ENCODE measurements at places on chromosomes 13 and 19. TPM values are rescaled to one million over a fixed set of nuclear protein-coding genes. Genes with fewer than 3 reads are reported as not detected.
A peak's percentile ranks its signal among the peaks of the same experiment; 100 is the strongest.

DNA sequence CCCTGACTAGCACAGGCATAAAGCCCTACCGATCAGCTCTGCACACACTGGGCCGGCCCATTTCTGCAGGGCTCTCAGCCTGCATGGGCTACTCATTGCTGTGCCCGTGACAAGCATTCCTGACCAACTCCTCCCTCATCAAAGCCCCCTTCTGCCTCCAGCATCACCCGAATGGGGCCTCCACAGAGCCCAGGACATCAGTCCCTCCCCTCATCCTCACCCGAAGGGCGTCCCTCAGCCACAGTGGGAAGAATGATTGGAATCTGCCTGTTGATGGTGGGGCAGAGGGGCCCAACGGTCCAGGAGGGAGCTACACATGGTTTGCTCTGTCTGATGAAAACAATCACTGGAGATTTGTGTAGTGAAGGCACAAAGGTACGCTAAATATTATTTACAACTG lies 43.8 kb downstream of the SERP2 start:
- no peak overlapping the region for H3K27ac ChIP-seq
- peaks cover 15% of the 10 kb centered on the region for H3K4me1 ChIP-seq
- peak; percentile 54 for DNase-seq
- no peaks in the 10 kb centered on the region for H3K27me3 ChIP-seq

DNA sequence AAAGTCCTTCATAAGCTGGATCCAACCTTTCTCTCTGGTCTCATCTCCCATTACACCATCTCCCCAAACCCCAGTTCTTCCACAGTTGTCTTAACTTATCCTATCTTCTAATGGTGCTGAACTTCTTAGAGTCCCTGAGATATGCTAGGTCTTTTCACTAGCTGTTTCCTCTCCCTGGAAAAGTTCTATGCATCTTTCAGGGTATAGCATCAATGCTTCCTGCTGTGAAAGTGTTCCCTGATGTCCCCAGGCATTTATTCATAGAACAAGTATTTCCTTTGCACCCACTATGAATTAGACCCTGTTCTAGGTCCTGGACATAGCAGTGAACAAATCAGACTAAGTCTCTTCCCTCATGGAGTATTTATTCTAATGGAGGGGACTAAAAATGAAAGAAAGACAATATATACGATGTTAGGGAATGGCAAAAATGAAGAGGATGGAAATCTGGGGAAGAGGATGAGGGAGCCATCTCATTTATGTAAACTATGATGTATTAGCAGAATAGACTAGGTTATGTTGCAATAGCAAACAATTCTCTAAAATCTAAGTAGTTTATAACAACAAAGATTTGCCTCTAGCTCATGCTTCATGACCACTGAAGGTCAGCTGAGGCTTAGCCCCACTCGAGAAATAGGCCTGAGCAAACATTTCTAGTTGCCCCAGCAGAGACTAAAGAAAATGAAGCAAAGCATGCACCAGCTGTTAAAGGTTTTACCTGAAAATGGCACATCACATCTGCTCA lies 120.0 kb downstream of the CYSLTR2 start:
- H3K27ac ChIP-seq: no peak overlapping the region
- H3K4me1 ChIP-seq: peaks cover 7% of the 10 kb centered on the region
- H3K27me3 ChIP-seq: no peaks in the 10 kb centered on the region
- no peak overlapping the region for H3K4me3 ChIP-seq

GRCh38 chr13:66128692-66129269 lies 1101.4 kb downstream of the PCDH9 start:
- H3K27me3 ChIP-seq: no peaks in the 10 kb centered on the region
- H3K36me3 ChIP-seq: no peaks in the 10 kb centered on the region
- no peak overlapping the region for H3K4me3 ChIP-seq
- H3K4me1 ChIP-seq: no peaks in the 10 kb centered on the region

DNA sequence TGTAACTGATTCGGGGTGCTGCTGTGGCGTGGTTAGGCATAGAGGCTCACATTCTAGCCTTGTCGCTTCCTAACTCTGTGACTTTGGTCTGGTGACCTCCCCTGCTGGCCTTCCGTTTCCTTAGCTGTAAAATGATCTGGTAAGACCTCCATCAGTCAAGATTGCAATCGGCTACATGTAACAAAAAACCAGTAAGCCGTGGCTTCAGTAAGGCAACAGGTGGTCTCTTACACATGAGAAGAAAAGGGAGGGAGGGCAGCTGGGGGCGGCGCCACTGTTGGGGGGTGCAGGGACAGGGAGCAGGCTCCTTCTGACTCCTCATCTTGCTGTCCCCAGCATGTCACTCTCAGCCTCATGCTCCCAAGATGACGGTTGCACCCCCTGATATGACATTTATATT lies 148.0 kb downstream of the SIPA1L3 start:
- peaks cover 10% of the 10 kb centered on the region for H3K36me3 ChIP-seq
- H3K27ac ChIP-seq: peak overlapping the region; percentile 2
- H3K4me1 ChIP-seq: peaks cover 15% of the 10 kb centered on the region
- no peak for DNase-seq
- no peak overlapping the region for H3K4me3 ChIP-seq

GRCh38 chr13:113407103-113407530 lies 43.2 kb upstream of the GRTP1 start:
- peak; percentile 64 for DNase-seq
- no peaks in the 10 kb centered on the region for H3K36me3 ChIP-seq
- peaks cover 19% of the 10 kb centered on the region for H3K4me1 ChIP-seq
- no peak overlapping the region for H3K27ac ChIP-seq

- DNase-seq: no peak
- no peaks in the 10 kb centered on the region for H3K27me3 ChIP-seq
- peaks cover 62% of the 10 kb centered on the region for H3K4me1 ChIP-seq
- peak overlapping the region; percentile 85 for H3K27ac ChIP-seq
- no peaks in the 10 kb centered on the region for H3K36me3 ChIP-seq
- H3K4me3 ChIP-seq: no peak overlapping the region
Measured at GRCh38 chr19:18046059-18046718, 38.2 kb downstream of the ARRDC2 start.

DNA sequence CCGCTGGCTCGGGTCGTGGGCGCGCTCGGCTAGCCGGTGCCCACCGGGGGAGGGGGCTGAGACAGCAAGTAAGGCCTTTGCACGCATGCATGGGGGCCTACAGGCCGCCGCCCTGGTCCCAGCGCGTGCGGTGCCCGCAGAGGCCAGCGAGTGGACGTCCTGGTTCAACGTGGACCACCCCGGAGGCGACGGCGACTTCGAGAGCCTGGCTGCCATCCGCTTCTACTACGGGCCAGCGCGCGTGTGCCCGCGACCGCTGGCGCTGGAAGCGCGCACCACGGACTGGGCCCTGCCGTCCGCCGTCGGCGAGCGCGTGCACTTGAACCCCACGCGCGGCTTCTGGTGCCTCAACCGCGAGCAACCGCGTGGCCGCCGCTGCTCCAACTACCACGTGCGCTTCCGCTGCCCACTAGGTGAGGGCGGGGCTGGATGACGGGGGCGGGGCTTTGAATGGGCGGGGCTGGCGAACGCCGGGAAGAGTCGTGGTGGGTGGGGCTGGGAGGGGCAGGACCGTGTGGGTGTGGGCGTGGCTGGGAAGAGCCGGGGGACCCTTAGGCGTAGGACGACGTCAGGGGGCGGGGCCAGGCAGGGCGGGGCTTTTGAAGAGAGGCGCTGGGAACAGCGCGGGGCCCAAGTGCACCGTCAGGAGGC lies 2.1 kb downstream of the CILP2 start:
- peaks cover 79% of the 10 kb centered on the region for H3K27me3 ChIP-seq
- DNase-seq: peak; percentile 92

DNA sequence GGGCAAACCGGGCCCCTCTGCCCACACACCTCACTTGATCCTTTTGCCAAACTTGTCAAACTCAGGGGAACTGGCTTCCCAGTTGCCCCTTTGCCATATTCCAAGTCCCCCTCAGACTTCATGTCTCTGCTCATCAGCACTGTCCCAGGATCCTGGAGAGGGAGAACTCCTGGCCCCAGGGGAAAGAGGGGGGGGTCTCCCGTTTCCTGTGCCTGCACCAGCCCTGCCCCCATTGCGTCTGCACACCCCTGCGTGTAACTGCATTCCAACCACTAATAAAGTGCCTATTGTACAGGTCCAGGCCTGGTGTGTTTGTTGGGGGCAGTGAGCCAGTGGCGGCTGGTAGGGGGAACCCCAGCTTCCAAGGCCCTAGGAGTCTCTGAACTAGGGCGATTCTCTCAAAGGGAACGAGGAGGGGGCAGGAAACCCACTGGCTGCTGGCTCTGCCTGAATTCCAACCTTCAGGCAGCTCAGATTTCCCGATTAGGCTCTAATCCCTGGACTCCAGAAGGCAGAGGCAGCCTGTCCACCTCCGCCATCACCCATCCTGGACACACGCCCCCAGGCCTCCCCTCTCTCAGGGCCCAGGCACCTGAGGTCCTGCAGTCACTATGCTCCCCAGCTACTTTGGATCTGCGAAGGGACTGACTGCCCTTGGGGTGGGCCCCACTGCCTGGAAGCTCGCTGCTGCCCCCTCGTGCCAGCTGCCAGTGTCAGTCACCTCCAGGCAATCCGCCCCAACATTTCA lies 9.7 kb upstream of the ILF3 start:
- peak overlapping the region; percentile 67 for H3K27ac ChIP-seq
- no peak overlapping the region for H3K4me3 ChIP-seq
- peaks cover 51% of the 10 kb centered on the region for H3K36me3 ChIP-seq
- peak; percentile 96 for DNase-seq
- H3K4me1 ChIP-seq: peaks cover 40% of the 10 kb centered on the region
- no peaks in the 10 kb centered on the region for H3K27me3 ChIP-seq

DNA sequence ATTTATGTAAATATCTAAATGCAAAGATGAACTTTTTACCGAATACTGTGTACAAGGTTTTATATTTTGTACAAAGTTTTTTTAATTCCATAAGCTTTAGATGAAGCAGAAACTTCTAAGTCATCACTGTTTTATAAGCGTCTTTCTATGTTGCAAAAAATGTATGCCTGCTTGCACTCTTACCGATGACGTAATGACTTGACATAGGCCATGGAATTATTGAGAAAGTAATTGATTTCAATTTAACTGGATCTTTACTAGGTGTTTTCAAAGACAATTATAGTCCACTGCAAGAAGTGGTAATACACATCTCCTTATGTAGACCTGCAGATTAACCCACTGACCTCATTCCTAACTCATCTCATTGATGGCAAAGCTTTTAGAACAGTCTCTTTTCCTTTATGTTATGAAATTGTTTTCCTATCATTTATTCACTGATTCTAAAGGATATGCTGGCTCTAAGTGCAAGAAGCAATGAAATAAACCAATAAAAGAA lies 10.4 kb downstream of the DACH1 start:
- H3K4me1 ChIP-seq: peaks cover 15% of the 10 kb centered on the region
- no peak overlapping the region for H3K4me3 ChIP-seq
- no peaks in the 10 kb centered on the region for H3K36me3 ChIP-seq
- no peaks in the 10 kb centered on the region for H3K27me3 ChIP-seq
- no peak overlapping the region for H3K27ac ChIP-seq
- DNase-seq: no peak

- DNase-seq: no peak
- peak overlapping the region; percentile 8 for H3K4me3 ChIP-seq
- H3K27me3 ChIP-seq: no peaks in the 10 kb centered on the region
- peaks cover 79% of the 10 kb centered on the region for H3K36me3 ChIP-seq
- H3K4me1 ChIP-seq: peaks cover 90% of the 10 kb centered on the region
- peak overlapping the region; percentile 64 for H3K27ac ChIP-seq
Measured at GRCh38 chr19:801861-802497, 4.7 kb downstream of the PTBP1 start.

DNA sequence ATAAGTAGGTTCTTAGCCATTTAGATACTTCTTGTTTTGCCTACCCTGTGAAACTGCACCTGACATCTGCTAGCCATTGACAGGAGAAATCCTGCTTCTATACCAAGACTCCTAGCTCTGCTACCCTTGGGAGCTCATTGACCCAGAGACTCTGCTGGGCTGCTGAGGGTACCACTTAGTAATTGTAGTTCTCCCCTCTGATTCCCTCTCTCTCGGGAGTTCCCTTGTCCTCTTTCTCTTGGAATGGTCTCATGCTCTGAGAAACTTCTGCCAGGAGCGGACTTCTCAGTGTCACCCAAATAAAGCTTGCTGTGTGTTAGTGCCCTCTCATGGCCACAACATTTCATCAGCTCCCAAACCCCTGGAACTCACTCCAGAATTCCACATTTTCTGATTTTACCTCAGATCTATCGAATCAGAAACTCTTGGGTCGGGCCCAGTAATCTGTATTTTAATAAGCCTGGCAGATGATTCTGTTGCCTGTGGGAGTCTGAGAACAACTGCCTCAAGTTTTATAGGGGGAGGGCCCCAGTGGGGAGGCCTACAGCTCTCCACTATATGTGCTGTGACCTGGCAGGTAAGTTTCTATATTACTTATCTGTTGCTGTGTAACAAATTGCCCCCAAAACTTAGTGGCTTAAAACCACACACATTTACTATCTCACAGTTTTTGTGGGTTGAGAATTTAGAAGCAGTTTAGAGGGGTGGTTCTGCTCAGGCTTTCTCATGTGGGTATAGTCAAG lies 221.1 kb downstream of the TDRD3 start:
- no peak overlapping the region for H3K4me3 ChIP-seq
- no peaks in the 10 kb centered on the region for H3K4me1 ChIP-seq
- H3K36me3 ChIP-seq: no peaks in the 10 kb centered on the region
- DNase-seq: no peak

DNA sequence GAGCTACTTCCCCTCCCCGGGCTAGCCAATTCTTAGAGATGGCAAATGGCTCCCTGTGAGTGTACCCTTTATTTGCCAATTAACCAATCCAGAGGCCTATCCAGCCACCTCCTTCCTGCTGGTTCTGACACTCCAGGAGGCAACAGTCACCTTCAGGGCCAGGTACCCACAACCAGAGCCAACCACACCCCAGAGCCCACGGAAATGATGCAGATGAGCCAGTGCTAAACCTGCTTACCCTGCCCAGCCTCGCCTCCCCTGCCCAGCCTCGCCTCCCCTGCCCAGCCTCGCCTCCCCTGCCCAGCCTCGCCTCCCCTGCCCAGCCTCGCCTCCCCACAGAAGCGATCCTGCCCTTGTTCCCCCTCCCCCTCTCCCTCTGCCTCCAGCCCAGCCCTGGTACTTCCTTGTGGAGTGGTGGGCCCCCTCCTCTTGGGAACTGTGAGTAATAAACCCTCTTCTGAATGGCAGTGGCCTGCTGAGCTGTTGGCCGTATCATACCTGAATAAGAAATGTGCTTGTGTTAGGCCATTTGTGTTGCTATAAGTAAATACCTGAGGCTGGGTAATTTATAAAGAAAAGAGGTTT lies 173.8 kb upstream of the RNF113B start:
- H3K36me3 ChIP-seq: no peaks in the 10 kb centered on the region
- no peak for DNase-seq
- no peaks in the 10 kb centered on the region for H3K4me1 ChIP-seq
- H3K27me3 ChIP-seq: no peaks in the 10 kb centered on the region
- no peak overlapping the region for H3K4me3 ChIP-seq
- no peak overlapping the region for H3K27ac ChIP-seq

CEACAM3 gene
- 0.55 TPM for polyA plus RNA-seq

ICAM1 gene
- 12.8 TPM for polyA plus RNA-seq

CRLF1 gene
- 6.3 TPM for polyA plus RNA-seq

SIGLEC12 gene
- 5.3 TPM for polyA plus RNA-seq

PCDH20 gene
- polyA plus RNA-seq: 0.09 TPM

Measured in spleen (tissue), 13 donors.